ENCODE measurements at places on chromosomes 4 and X. TPM values are rescaled to one million over a fixed set of nuclear protein-coding genes. Genes with fewer than 3 reads are reported as not detected.

GRCh38 chr4:149951152-149951900, 126.9 kb upstream of the DCLK2 start:
- DNase-seq = no peak

DNA sequence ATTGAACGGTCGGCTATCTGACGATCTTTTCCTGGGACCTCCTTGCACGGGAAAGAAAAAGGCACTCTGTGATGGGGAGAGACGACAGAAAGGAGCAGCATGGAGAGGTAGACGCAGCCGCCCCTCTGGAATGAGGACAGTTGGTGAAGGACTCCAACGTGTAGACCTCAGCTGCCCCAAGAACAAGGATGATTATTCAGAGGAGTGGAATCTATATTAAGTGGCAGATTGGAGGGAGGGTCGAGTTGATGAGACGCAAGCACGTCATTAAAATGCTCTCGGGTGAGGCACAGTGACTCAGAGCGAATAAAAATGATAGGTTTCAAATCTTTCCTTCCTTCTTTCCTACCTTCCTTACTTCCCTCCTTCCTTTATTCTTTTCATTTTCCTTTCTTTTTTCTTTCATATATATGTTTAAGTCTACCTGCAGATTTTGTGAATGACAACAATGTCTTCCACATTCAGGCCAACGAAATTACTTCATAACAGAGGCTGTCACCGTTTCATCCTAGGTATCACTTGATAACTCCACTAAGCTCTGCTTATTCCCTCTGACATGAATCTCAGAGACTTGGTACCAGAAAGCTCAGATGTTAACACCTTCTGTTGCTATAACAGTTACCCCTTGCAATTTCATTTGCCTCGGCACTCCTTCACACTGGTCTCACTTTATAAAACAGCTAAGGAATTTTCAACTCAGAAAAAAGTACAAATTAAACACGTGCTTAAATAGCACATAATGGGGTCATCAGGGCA, 110.0 kb upstream of the PPARGC1A start:
- DNase-seq = no peak

Gene GPRASP3
- total RNA-seq = 1.5 TPM

Gene MFAP3L
- 1.8 TPM for total RNA-seq

DNA sequence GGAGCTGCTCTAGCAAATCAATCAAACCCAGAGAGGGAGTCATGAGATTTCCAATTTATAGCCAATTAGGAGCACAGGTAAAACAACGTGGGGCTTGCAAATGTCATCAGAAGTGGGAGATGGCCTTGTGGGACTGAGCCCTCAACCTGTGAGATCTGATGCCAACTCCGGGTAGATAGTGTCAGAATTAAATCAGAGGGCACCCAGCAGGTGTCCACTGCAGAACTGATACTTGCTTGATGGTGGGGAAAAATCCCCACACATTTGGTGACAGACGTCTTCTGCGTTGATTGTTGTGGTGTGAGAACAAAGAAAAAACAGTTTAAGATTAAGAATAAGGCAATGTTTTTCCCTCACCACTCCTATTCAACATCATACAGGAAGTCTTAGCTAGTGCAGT, 1402.8 kb downstream of the RAPGEF2 start:
- DNase-seq = no peak

- DNase-seq = peak; percentile 17
Measured at GRCh38 chr4:2795893-2796848, 3.3 kb downstream of the SH3BP2 start.

Data from psoas muscle (tissue), 8 donors.